Stimulated activated CD8-positive, alpha-beta memory T cell treated with anti-CD3 and anti-CD28 coated beads, Interleukin-2, amount 100 ng/mL, for 1 hour (primary cell): ENCODE measurements at places on chromosomes 13 and 19.

GRCh38 chr13:22505489-22505888 lies 675.3 kb upstream of the SGCG start:
- DNase-seq, result no peak

GRCh38 chr19:39554701-39555311 lies 14.8 kb upstream of the EID2 start:
- no peak for DNase-seq

- no peak for DNase-seq
Measured at GRCh38 chr13:70022646-70023045, 85.0 kb upstream of the ATXN8OS start.

DNA sequence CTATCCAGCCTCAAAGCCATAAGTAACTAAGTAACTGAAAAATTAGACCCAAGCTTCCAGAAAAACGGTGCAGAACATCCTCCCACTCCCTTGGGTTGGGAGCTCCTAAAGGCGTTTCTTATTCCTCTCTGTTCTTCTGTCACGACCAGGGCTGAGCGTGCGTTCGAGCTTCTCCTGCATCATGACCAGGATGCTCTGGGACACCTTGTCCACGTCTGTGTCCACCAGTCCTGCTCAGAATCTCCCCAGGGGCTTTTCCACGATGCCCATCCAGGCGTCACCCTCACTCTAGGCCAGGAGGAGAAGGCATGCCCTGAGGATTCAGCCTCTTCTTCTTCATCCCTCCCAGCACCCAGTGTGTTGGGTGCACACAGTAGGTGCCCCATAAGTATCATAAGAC lies 37.8 kb upstream of the GAS6 start:
- DNase-seq, result no peak

DNA sequence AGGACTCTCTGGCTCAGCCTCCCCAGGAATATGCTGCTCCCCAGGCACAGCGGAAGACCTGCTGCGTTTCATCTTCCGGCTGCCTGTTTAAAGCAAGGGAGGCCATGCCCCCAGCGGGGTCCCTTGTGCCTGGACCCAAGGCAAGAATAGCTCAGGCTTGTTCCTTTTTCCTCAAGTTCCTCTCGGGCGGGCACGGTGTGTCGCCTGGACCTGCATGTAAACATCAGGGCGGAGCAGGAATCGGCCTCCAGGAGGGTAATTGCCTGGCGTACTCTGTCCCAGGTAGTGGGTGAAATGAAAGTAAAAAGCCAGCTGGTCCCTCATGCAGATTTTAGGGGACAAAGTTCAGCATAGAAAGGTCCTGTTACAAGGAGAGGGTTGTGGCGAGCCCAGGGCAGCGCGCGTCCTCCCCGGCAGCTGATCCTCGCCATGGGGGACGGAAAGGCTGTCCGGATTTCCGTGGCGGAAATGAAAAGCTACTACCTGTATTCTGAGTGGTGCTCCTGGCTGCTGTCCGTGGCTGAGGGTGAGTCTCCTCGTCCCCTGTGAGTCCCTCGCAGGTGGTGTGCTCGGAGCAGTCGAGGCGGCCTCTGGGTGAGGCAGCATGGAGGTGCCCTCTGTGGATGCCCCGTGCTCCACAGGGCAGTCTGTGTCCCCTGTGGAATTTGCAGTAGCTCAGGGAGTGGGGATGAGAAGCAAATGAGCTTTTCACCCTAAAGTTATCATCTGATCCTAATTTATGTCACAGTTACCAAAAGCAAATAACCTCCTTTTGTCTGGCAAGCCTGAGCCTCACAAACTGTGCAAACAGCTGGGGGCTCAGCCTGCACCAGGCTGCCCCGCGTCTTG lies 16.2 kb downstream of the MCF2L start:
- no peak for DNase-seq

GRCh38 chr13:101230271-101230890 lies 185.9 kb downstream of the NALCN start:
- no peak for DNase-seq

- peak; percentile 63 for DNase-seq
Measured at GRCh38 chr19:36573020-36573894, at the start of gene ZNF529. ZNF529 (minus strand) TSS chr19:36573292; CDS start chr19:36572346, 946 bp downstream.

GRCh38 chr19:48752496-48753365 lies at the start of gene FUT1:
FUT1 (minus strand) TSS chr19:48752641; CDS start chr19:48751281, 1,360 bp downstream.
- DNase-seq, result no peak

- no peak for DNase-seq
Measured at GRCh38 chr13:114211446-114212157, 23.1 kb upstream of the CDC16 start.
